SW 1271 (cell line): ENCODE measurements at places on chromosomes 7 and 10.
A peak's percentile ranks its signal among the peaks of the same experiment; 100 is the strongest.

DNA sequence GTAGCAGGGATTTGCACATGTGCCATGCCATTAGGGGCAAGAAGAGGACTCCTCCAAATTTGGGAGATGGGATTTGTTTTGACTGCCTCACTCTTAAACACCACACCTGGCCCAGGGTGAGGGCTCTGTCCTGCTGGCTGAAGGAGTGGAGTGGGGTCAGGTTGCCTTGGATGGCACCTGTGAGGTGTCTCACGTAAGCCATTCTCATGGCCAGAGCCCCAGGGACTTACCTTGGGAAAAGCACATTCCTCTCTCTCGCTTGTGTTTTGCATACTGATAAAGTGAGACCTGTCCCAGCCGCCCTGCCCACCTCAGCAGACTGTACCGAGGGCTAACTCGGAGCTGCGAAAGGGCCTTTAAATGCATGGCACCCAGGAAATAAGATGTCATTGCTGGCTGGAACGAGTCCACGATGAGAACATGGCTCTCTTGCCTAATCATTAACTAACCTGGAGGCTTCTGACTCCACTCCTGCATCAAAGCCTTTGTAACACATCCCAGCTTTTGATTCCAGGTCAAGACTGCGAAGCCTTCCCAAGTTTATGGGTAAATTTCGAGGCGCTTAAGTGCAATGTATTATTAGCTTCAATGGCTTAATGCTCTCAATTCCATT, 184.0 kb upstream of the RNF32 start:
- DNase-seq, result no peak

DNA sequence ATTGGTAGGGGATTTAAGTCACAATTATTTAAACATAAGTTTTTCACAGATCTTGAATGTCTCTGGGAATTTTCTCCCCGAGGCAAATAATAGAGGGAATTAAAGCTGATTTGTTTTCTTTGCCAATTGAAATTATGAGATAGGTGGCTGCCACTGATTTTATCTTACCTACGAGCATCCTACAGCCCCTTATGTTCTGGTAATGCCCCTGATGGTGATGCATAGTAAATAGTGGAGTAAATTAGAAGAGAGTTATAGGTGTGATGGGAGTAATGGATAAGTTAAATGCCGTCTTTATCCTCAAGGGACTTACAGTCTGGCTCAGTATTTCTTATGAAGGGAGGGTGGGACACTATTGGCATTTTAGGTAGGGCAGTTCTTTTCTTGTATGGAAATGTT, 58.1 kb downstream of the HDAC9 start:
- no peak for DNase-seq

DNA sequence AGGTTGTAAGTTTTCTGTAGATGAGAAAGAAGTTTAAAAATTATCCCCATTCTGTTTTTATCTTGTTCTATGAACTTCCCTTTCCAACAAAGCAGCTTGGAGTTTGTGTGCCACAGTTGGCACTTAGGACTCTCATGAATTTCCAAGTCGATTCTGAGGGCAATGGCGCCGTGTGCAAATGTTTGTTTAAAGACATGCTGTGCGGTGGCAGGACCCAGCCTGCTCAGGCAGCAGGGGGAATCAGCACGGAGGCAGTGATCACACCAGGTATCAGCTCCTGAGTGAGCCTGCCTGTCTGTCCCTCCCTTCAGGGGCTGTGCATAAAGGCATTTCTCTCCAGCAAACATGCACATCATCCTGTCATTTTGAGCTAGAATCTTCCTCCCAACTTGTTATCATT, 109.8 kb upstream of the WDR11 start:
- no peak for DNase-seq

DNA sequence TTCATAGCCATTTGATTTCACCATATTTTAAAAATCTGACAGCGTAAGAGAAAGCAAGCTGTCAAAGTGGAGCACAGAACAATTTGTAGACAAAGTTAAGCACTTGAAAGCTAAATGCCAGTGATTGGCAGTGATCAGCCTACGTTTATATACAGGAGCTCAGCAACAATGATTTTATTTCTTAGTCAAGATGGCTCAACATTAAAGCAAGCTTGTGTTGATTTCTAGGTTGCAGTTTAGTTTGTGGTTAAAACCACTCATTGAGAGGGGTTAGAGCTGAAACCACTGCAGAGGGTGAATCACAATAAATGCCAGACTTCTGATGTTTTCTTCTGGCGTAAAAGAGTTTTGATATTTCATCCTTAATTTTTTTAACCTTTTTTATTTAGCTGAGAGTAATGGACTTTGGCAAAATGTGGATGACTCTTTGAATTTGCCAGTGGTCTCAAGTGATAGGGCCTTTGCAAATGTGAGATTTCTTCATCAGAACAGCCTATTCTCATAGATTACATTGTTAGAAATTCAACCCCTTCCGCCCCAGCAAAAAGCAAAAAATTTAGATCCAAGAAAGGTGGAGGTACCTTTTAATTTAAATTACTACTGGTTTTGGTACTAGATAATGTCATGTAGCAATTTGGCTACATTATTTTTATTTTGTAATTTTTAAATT, 73.8 kb downstream of the SHOC2 start:
- DNase-seq, result no peak

DNA sequence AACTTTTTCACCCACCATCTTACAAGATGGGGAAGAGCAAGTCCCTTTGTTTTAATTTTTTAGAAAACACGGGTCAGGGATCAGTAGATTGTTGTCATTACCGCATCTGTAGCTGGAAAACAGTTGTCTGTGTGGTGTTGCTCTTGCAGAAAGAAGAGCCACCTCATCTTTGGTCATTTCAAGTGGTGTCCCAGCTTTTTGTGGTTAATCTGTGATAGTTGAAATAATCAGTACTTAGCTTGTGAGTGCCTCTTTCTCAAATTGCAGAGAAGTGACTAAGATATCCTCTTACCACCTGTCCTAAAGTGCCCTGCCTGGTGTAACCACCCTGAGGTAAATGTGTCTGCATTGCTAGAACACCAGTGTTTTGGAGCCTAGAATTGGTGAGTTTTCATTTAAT, 5.5 kb downstream of the PRPF18 start:
- no peak for DNase-seq

GRCh38 chr7:151404216-151405011, 5.4 kb downstream of the WDR86 start:
- no peak for DNase-seq

GRCh38 chr7:191105-191980, 1.0 kb upstream of the FAM20C start:
- peak; percentile 37 for DNase-seq

GRCh38 chr7:23570592-23571200, 26.5 kb upstream of the CCDC126 start:
- DNase-seq, result peak; percentile 41

GRCh38 chr7:114007386-114007785, 88.6 kb upstream of the PPP1R3A start:
- no peak for DNase-seq

DNA sequence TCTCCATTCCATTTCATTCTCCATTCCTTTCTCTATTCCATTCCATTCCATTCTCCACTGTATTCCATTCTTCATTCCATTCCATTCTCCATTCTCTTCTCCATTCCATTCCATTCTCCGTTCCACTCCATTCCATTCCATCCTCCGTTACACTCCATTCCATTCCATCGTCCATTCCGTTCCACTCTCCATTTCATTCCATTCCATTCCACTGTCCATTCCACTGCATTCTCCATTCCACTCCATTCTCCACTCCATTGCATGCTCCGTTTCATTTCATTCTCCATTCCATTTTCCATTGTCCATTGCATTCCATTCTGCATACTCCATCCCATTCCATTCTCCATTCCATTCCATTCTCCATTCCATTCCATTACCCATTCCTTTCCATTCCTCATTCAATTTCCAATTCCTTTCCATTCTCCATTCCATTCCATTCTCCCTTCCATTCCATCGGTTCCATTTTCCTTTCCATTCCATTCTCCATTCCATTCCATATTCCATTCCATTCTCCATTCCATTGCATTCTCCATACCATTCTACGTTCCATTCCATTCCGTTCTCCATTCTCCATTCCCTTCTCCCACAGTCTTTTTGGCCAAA, 78.3 kb downstream of the NSUN6 start:
- DNase-seq, result no peak

DNA sequence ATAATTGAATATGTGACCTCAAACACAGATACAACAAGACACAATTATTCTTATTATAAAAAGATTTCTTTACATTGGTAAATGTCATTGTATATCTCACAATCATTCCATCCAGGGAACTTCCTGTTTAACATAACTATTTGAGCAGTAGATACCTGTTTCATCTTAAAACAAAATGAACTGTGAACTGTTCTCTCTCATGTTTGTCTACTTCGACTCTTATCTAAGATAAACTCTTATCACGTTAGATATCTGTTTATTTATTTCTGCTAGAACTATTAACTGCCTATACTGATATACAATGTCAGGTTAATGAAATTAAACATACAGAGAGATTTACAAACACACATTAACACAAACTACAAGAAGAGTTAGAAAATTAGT, 20.1 kb downstream of the ANK3 start:
- DNase-seq, result no peak

DNA sequence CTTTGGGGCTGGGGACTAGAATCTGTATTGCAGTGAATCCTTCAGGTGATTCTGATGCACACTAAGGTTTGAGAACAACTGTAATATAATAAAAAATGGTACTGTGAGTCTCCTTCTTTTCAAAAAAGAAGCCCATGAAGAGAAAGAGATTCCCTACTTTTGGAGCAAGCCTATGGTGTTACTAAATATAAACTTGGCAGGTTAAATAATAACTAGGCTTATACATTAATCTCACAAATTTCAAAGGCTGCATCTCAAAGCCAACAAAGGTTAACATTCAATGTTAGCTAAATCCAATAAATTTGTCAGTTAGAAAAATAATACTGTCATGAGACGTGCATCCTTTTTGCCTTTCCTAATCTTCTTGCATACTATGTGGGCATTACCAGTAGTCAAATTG, 159.7 kb upstream of the LAMB4 start:
- DNase-seq, result no peak
